ENCODE measurements at places on chromosomes 13 and 19. TPM values are rescaled to one million over a fixed set of nuclear protein-coding genes. Genes with fewer than 3 reads are reported as not detected.

COLGALT1 gene
- total RNA-seq = 113 TPM

TNFSF11 gene
- total RNA-seq = 0.16 TPM

RDH8 gene
- not detected for total RNA-seq

MCF2L gene
- total RNA-seq = 2.1 TPM

INSR gene
- 36.7 TPM for total RNA-seq

PSG3 gene
- total RNA-seq = not detected

CYP4F2 gene
- total RNA-seq = not detected

ZNF837 gene
- 3.2 TPM for total RNA-seq

GJA3 gene
- total RNA-seq = 0.16 TPM

PCDH20 gene
- total RNA-seq = 1.5 TPM

PTPRS gene
- 322 TPM for total RNA-seq

TMEM150B gene
- total RNA-seq = not detected

PGLYRP1 gene
- total RNA-seq = not detected

ZNF799 gene
- total RNA-seq = 3.6 TPM

ZNF304 gene
- total RNA-seq = 14.8 TPM

DMKN gene
- 9.2 TPM for total RNA-seq

FFAR2 gene
- not detected for total RNA-seq

C13orf46 gene
- total RNA-seq = 1.3 TPM

ZNF443 gene
- 1.8 TPM for total RNA-seq

LRRC63 gene
- total RNA-seq = under 0.01 TPM

ZNF583 gene
- 11.8 TPM for total RNA-seq

ZNF221 gene
- 13.1 TPM for total RNA-seq

LRRC8E gene
- total RNA-seq = 13.8 TPM

RPL18 gene
- 1,307 TPM for total RNA-seq

KLK14 gene
- not detected for total RNA-seq

NCLN gene
- total RNA-seq = 37.3 TPM

BEST2 gene
- total RNA-seq = not detected

NOVA2 gene
- not detected for total RNA-seq

KLF5 gene
- 11.7 TPM for total RNA-seq

CYP2F1 gene
- total RNA-seq = not detected

TNFSF9 gene
- total RNA-seq = 5.7 TPM

GPI gene
- 148 TPM for total RNA-seq

CCL25 gene
- not detected for total RNA-seq

ETFB gene
- total RNA-seq = 58.5 TPM

PSG11 gene
- not detected for total RNA-seq

POLR2I gene
- total RNA-seq = 17.2 TPM

P2RY11 gene
- total RNA-seq = 3.9 TPM
